ENCODE measurements at places on chromosomes 13 and 19.

DNA sequence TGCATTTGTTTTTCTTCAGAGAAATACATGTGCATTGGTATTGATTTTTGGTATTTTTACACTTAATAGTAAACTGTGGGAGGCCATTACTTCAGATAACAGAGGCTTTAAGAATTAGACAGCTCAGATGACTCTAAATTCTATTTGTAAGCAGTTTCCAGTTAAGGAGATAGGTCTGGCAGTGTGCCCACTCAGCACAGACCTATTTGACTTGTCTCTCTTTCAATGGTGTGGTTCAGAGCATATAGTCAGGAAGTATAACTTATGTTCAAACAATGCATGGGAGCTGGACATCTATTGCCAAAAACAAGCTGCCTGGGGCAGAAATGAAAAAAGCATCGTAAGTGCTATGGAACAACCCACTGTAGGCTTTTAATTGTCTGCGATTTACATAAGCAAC is 370.7 kb downstream of the HS6ST3 start:
- DNase-seq: no peak

- peak; percentile 25 for DNase-seq
Measured at GRCh38 chr19:42028304-42029216, 34.5 kb upstream of the ATP1A3 start.

- DNase-seq: peak; percentile 48
Measured at GRCh38 chr19:4909156-4909896, at the start of gene UHRF1. UHRF1 (plus strand) TSS chr19:4909501; CDS start chr19:4910886, 1,385 bp downstream.

DNA sequence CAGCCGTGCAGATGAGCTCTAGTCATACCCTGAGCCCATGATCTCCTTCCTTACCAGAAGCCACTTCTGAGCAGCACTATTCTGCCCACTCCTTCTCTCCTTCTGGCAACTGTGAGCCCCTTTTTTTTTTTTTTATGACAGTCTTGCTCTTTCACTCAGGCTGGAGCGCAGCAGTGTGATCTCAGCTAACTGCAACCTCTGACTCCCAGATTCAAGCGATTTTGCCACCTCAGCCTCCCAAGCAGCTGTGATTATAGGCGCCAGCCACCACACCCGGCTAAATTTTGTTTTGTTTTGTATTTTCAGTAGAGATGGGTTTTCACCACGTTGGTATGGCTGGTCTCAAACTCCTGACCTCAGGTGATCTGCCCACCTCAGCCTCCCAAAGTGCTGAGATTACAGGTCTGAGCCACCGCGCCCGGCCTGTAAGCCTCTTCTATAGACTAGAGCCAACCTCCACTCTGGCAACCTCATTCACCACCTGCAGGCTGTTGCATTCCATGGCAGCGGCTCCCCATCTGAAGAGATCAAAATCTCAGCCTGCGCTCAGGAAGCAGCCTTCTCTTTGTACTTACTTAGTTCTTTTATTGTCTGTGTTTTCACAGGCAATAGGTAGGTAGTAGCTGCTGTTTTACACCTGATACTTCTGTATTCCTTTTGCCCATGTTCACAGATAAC is 34.8 kb upstream of the NDFIP2 start:
- no peak for DNase-seq

DNA sequence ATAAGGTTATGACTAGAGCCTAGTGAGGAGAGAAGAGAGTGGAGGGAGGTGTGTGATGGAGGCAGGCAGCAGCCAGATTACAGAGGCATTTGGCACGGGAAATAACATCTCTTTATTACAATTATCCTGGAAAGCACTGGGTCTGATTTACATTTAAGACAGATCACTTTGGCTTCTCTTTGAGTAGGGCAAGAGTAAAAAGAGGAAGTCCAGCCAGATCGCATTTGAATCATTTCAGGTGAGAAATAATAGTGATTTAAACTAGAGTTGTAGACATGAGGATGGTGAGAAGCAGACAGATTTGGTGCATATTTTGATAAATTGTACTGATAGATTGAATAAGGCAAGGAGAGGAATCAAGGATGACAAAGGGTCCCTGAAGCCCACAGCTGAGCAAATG is 9.6 kb upstream of the SACS start:
- DNase-seq: no peak

DNA sequence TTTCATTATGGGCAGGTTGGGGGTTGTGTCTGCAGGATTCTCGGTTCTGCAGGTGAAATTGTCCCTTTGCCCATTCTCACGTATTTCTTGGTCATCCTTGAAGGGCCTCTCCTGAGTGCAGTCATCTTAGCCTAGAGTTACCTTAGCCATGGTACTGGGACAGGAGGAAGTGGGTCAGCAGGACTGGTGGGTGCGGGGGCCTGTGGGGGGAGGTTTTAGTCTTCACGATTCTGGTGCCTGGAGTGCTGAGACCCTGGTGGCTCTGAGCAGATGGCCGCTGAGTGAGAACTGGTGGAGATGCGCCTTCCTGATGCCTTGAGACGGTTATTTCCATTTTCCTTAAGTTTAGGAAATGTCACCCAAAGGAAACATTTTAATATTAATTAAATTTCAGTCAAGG is 11.8 kb downstream of the COL4A2 start:
- DNase-seq: no peak

GRCh38 chr19:51242881-51243630 is 7.8 kb upstream of the SIGLECL1 start:
- DNase-seq: no peak

- DNase-seq: no peak
Measured at GRCh38 chr13:51444922-51445321, 7.9 kb downstream of the INTS6 start.

DNA sequence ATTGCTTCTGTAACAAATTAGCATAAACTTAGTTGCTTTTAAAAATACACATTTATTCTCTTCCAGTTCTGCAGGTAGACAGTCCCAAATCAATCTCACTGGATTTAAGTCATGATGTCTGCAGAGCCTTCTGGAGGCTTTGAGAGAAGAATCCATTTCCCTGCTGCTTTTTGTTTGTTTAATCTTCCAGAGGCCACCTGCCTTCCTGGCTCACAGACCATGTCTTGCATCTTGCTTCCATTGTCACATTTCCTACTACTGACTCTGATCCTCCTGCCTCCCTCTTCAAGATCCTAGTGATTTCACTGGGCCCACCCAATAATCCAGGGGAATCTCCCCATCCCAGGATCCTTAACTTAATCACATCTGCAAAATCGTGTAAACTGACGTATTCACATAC is 473.3 kb downstream of the ITGBL1 start:
- no peak for DNase-seq

DNA sequence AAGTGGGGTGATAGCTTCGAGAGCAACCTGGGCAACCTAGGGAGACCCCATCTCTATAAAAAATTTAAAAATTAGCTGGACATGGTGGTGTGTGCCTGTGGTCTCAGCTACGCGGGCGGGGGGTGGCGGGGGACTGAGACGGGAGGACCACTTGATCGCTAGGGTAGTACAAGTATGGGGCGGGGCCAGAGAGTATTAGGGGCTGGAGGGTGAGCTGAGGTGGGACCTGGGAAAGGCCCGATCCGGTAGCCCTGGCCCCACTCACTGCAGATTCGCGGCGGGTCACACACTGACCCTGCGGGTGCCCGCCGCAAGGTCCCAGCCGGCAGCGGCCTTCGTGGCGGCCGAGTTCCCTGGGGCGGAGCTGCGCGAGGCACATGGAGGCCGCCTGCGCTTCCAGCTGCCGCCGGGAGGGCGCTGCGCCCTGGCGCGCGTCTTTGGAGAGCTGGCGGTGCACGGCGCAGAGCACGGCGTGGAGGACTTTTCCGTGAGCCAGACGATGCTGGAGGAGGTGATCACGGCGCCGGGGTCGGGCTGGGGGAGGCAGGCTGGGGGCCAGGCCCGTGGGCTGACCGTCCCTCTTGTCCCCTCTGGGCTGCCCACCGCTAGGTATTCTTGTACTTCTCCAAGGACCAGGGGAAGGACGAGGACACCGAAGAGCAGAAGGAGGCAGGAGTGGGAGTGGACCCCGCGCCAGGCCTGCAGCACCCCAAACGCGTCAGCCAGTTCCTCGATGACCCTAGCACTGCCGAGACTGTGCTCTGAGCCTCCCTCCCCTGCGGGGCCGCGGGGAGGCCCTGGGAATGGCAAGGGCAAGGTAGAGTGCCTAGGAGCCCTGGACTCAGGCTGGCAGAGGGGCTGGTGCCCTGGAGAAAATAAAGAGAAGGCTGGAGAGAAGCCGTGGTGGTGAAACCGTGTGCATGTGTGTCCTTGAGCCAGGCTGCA is 2.0 kb upstream of the ARHGAP45 start:
- DNase-seq: peak; percentile 73

GRCh38 chr13:81686877-81687276 is 1346.0 kb upstream of the SPRY2 start:
- no peak for DNase-seq

DNA sequence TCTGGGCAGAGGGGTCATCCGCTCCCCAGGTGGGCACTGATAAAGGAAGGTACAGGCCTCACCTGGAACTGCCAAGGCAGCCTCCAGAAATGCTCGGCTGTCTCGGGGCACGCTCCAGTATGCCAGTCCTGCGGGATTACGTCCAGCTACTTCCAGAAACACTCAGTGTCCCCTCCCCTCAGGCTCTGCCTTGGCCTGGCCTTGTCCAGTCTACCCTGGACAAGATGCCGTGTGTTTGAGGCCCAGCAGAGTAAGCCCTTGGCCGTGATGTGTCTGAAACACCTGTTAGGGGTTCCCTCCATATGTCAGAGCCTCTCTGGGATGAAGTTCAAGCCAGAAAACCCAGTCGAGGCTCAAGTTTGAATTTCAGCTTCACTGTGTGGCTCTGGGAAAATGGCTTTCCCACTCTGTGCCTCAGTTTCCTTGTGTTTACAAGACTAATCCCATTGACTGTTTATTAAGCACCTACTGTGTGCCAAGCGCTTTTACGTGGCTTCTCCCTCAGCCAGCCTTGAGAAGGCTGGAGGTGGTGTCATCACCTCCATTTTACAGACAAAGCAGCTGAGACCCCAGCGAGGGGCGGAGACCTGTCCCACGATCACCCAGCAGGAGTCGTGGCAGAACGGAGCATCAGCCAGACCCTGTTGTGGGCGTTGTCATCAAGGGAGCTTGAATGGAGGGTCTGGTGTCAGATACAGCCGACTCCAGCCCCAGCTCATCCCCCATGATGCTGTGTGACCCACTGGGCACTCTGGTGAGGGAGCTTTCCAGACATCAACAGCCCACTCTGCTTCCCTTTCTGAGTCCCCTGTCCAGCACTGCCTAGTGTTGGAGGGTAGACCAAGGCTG is 2.0 kb upstream of the PIK3R2 start:
- DNase-seq: no peak

DNA sequence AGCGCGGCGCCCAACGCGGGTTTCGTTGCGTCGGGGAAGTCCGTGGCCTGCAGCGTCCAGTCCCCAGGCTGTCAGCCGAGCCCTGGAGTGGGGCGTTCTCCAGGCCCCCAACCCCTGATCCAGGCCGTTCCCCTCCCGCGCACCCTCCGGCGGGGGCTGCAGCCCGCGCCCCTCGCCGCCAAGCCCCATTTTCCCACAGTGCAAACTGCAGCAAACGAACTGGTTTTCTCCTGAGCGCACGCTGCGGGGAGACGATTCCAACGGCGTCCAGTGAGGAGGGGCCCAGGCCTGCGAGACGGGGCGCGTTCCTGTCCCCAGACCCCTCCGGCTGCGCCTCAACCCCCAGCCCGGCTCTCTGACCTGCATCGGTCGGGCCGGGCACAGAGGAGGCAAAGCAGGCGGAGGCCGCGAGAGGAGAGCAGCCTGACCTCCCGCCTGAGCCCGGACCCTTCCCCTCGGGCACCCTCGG is 4.4 kb upstream of the ONECUT3 start:
- no peak for DNase-seq

GRCh38 chr13:80572923-80573316 is 232.0 kb upstream of the SPRY2 start:
- DNase-seq: no peak

DNA sequence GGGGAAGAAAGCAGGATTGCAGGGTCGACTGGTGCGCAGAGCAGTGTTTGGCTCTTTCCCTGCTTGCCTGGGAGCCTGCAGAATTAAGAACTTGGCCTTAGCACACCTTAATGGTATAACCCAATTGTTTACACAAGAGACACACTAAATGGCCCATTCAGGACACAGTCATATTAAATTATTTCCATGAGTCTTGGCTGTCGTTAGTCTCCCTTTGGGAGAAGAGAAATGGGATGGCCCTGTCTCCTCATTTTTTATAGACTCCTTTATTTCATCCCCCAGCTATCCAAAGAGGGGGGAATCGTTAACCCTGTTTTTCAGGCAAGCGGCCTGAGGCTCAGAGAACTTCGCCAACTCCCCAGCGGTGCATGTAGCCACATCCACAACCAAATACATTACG is 282.5 kb downstream of the SUCLA2 start:
- DNase-seq: no peak

GRCh38 chr19:33688171-33688992 is 66.6 kb downstream of the CHST8 start:
- no peak for DNase-seq

- peak; percentile 54 for DNase-seq
Measured at GRCh38 chr19:19115954-19116353, 22.3 kb downstream of the TMEM161A start.

DNA sequence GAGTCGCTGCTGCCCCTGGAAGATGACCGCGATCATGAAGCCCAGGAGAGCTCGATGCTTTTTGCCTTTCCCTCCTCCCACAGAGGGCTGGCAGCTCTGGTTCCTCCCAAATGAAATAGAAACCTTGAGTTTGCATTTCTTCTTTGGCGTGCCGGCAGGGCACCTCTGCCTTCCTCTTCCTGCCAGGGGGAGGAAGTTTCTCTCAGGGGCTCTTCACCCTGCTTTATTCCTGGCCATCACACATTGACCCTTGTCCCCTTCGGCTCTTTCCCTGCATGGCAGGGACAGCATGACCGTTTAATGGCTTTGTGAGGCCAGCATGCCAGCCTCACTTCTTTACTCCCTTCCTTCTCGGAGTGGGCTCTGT is 47.9 kb downstream of the ACTN4 start:
- no peak for DNase-seq

GRCh38 chr19:40273469-40274360 is 11.4 kb downstream of the AKT2 start:
- no peak for DNase-seq

DNA sequence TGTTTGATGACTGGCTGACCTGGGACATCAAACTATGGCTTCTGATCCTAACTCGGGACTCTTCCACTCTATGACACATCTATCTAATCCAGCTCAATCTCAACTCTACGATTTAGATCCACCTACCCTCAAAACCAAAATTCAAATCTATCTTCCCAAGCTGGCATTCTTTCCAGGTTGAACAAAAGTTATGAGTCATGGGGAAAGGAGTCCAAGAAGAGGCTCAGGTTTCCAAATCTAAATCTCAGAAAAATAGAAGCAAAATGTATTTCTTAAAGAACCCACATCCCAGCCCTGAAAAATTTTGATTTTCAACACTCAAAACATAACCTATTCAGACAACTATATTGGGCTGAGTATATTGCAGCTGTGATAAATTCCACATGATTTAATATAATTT is 143.9 kb upstream of the IPO5 start:
- DNase-seq: no peak

DNA sequence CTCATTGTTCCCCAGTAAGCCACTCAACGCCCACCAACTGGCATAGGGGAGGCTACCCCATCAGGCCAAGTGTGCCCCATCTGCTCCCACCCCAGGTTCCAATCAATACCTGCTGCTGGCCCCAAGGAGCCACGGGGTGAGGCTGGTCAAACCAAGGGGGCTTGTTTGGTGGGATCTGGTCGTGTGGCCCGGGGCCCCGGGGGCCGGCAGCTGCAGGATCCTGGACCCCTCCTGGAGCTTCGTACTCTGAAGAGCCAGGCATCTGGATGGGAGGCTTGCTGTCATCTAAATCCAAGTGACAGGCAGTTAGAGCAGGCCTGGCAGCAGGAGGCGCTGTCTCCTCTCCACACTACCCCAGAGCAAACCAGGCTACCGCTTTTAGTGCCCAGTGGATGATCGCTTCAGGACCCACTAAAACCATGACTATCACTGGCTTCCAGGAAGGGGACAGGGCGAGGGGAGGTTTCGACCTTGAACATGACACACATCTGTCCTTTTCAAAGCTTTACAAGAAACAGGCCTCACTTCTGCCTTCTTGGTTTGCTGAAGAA is 14.2 kb downstream of the CHERP start:
- DNase-seq: no peak
